Activated naive CD8-positive, alpha-beta T cell treated with anti-CD3 and anti-CD28 coated beads, Interleukin-2, amount 10 ng/mL, durations not matched to agents 7 days and 5 days (primary cell): ENCODE measurements at places on chromosomes 1 and 21. TPM values are rescaled to one million over a fixed set of nuclear protein-coding genes. Genes with fewer than 3 reads are reported as not detected.

GRCh38 chr1:85417017-85417416 lies 47.9 kb downstream of the DDAH1 start:
- no peaks in the 10 kb centered on the region for H3K27me3 ChIP-seq
- no peaks in the 10 kb centered on the region for H3K36me3 ChIP-seq
- no peaks in the 10 kb centered on the region for H3K4me1 ChIP-seq
- H3K4me3 ChIP-seq, result no peak overlapping the region
- DNase-seq, result no peak
- H3K27ac ChIP-seq, result no peak overlapping the region

- peaks cover 4% of the 10 kb centered on the region for H3K27me3 ChIP-seq
- DNase-seq, result no peak
- no peak overlapping the region for H3K4me3 ChIP-seq
- no peak overlapping the region for H3K27ac ChIP-seq
These were observed 949 bp downstream of the KRTAP10-1 start for GRCh38 chr21:44539046-44539445.

GRCh38 chr1:211703812-211704537 lies 28.6 kb upstream of the NEK2 start:
- H3K27me3 ChIP-seq, result peaks cover 8% of the 10 kb centered on the region
- H3K27ac ChIP-seq, result no peak overlapping the region
- DNase-seq, result no peak
- peaks cover 4% of the 10 kb centered on the region for H3K4me1 ChIP-seq
- no peak overlapping the region for H3K4me3 ChIP-seq
- no peaks in the 10 kb centered on the region for H3K36me3 ChIP-seq

EFNA4 gene
- total RNA-seq, result 8.1 TPM

TRIM63 gene
- not detected for total RNA-seq

EPHA2 gene
- total RNA-seq, result not detected
